NCI-H1694 treated with DMSO at 0.1 percent for 48 hours (cell line): ENCODE measurements at places on chromosomes 5 and 9.

DNA sequence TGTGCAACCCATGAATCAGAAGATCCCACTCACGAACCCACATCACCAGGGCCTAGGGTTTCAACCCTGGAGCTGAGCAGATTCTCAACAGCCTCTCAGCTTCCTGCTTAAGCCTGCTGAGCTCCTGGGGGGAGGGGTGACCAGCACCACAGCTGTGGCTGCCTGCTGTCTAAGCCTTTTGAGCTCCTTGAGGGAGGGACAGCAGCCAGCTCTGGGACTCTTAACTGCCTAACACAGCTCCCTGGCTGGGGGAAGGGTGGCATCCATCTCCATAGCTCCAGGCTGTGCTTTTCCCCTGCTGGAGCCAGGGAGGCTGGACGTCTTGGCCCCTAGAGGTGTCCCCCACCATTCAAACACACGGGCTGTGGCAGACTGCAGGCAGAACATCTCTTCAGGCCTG is 250.3 kb downstream of the DMAC1 start:
- no peak for DNase-seq

DNA sequence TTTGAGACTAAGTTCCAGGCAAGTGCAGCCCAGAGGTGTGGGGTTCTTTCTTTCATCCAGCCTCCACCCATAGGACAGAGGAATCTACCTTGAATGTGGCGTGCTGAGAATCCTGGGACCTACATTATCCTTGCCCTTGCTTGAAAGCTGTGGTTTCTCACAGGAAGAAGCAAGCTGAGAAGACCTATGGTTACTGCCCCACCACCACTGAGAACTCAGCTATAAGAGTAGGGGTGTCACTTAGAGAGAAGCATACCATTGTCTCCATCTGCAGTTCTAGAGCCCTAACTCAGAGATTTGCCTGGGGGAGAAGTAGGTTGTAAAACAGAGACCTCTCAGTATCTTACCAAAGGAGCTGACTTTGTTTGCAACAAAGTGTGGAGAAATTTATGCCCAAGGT is 72.4 kb downstream of the SV2C start:
- no peak for DNase-seq

DNA sequence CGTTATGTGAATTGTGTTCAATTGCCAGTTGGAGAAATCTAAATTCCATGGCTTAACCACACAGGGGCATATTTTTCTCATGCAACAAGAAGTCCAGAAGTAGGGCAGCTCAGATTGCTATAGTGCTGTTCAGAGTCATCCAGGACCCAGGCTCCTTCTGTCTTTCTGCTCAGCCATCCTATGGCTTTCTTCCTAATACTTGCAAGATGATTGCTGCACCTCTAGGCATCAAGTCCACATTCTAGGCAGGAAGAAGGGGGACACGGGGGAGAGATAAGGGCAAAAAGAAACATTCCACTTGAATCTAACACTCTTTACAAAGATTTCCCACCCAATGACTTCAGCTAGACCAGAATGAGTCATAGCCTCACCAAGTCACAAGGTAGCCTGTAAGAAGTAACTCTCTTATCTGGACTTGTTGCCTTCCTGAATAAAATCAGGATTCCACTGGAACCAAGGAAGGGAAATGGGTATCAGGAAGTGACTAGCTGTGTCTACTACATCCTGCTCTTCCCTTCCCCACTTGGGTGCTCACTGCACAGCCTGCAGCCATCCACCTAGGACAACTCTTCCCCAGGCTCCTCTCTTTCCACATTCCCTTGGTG is 5.3 kb downstream of the ERAP2 start:
- DNase-seq: no peak

DNA sequence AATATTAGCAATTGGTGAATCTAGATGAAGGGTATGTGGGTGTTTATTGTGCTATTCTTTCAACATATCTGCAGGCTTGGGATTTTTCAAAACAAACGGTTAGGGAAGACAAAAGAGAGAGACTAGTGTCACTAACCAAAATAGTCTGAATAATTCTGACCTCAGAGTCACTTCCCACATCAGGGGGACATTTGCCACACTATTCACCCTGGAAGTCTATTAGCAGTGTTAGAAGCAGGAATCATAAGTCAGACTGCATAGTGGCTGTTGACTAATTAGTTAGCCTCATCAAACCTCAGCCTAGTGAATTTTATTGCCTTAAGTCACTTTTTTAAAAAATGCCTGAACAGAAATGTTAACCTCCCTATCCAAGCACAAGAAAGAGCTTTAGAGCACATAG is 169.2 kb upstream of the RGMB start:
- DNase-seq: no peak

- DNase-seq: no peak
Observed at GRCh38 chr5:35320029-35320428, 89.7 kb upstream of the PRLR start.

- DNase-seq: no peak
Observed at GRCh38 chr5:53893626-53894025, 333.2 kb downstream of the NDUFS4 start.

DNA sequence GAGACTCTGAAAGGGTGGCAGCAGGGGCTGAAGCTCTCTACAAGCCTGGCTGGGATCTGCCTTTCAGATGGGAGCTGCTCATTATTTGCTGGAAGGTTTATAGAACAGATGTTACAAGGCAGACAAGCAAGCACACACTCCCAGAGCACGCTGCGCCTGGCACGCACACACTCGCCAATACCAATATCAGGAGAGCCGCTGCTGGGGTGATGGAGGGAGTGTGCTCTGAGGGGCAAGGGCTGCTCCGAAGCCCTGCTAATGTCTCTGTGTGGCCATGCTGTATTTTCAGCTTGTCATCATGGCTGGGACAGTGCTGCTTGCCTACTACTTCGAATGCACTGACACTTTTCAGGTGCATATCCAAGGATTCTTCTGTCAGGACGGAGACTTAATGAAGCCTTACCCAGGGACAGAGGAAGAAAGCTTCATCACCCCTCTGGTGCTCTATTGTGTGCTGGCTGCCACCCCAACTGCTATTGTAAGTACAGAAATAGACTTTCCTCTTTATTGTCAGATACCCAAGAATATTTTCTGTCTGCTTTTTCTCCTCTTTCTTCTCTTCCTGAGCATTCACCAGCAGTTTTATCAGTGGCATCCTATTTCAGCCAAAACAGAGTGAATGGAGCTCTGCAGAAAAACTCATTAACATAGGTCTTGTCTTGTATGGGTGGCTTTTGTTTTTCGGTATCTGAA is 115.1 kb downstream of the BAAT start:
- peak; percentile 85 for DNase-seq

GRCh38 chr5:156677963-156678362 is 172.1 kb upstream of the PPP1R2B start:
- no peak for DNase-seq

DNA sequence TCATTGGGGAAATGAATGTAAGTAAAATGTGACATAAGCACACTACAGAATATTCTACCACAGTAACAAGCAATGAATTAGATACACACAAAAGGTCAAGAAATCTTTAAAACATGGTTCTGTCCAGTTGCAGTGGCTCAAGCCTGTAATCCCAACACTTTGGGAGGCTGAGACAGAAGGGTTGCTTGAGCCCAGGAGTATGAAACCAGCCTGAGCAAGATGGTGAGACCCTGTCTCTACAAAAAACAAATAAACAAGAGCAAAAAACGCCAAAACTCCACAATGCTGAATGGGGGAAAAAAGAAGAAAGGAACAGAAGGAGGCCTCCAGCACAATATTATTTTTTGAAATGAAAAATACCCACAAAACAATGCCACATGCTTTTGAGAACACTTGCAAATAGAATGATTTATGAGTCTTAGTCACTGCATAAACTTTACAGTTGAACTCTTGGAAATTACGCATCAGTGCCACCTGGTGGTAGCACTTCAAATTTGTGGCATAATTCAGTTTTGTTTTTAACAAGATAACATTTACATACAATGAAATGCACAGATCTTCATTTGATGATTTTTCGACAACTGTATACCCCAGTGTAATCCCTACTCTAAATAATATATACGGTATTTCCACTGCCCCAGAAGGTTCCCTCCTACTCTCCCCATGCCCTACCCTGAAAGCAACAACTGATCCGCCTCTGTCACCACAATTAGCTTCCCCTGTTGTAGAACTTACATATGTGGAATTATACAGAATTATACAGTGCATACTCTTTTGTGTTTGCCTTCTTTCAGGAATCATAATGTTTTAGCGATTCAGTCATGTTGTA is 14.4 kb upstream of the SPINK4 start:
- peak; percentile 65 for DNase-seq

GRCh38 chr9:135712613-135713295 is 10.8 kb downstream of the KCNT1 start:
- DNase-seq: no peak

- no peak for DNase-seq
Observed at GRCh38 chr5:77204967-77205366, 5.5 kb upstream of the PDE8B start.

- DNase-seq: peak; percentile 72
Observed at GRCh38 chr9:8733131-8733954, 933.8 kb upstream of the DMAC1 start.

DNA sequence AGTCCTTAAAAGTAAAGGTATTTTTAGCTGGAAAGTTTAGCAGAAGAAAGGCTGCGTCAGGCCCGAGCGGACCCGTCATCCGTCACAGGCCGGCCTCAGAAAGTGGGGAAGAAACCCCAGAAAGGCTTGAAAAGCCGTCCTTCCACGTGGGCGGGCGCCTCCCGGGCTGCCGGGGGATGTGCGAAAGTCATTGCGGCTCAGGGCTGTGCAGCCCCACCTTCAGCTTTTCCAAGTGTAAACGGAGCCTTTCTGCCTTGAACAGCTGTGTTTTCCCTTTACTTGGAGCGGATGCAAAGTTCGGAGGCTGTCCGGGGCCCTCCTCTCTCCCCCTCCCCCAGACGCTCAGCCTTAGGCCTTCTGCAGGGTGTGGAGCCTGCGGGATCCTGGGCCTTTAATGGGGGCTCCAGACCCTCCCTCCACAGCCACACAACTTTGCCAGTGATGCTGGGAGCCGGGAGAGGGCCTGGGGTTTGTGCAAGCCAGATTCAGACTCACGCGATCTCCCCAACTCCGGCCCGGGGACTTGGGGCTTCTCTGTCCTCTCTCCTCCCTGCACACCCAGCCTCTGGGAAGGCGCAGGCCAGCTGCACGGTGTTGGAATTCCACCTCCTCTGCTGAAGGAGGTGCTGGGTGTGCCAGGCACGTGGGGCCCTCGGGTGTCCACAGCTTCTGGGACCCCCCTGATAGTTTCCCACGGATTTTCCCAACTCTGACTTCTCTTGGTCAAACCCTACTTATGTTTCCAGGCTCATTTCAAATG is 95.5 kb upstream of the RAPGEF1 start:
- no peak for DNase-seq

DNA sequence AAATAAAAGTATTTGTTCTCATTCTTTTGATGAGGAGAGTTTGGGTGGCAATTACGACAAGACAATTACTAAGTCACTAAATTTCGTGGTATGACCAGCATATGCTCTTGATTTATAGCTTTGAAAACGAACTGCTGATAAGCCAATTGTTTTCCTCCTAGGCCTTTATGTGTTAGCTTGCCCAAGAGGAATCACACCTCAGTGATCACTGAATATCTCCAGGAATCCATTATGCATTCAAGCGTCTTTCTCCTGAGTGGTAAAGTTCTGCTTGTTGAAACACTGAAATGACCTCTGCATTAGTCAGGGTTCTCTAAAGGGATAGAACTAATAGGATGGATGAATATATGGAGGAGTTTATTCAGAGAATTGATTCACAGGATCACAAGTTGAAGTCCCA is 677.7 kb upstream of the MEF2C start:
- DNase-seq: no peak

DNA sequence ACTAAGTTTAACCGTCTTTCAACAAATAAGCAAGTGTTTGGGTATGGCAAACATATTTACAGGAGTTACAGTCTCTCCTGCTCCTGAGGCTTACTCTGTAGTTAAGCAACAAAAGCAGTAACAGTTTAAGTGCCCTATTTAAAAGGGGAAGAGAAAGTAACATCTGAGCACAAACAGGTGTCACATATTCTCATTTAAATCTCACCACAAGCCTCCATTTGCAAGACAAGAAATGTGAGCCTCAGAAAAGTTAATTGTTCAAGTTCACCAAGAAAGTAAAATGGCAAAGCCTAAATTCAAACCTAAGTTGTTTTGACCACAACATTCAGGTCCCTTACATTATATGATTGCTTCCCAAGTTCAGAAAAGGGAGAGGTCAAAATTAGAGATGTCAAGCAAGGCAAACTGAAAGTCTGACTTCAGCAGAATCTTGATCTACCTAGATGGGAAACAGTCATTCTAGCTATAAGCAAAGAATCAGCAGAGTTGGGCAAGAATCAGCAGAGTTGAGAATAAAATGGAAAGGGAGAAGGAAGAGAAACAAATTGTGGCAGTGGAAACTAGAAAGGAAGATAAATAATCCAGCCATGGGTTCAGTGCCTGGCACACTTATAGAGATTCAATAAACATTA is 93.4 kb downstream of the STRBP start:
- no peak for DNase-seq

- DNase-seq: no peak
Observed at GRCh38 chr9:127399736-127400269, 2.8 kb downstream of the SLC2A8 start.

GRCh38 chr5:67878933-67879332 is 336.6 kb upstream of the PIK3R1 start:
- no peak for DNase-seq

- DNase-seq: peak; percentile 84
Observed at GRCh38 chr9:136310273-136311030, 6.6 kb upstream of the CCDC187 start.

DNA sequence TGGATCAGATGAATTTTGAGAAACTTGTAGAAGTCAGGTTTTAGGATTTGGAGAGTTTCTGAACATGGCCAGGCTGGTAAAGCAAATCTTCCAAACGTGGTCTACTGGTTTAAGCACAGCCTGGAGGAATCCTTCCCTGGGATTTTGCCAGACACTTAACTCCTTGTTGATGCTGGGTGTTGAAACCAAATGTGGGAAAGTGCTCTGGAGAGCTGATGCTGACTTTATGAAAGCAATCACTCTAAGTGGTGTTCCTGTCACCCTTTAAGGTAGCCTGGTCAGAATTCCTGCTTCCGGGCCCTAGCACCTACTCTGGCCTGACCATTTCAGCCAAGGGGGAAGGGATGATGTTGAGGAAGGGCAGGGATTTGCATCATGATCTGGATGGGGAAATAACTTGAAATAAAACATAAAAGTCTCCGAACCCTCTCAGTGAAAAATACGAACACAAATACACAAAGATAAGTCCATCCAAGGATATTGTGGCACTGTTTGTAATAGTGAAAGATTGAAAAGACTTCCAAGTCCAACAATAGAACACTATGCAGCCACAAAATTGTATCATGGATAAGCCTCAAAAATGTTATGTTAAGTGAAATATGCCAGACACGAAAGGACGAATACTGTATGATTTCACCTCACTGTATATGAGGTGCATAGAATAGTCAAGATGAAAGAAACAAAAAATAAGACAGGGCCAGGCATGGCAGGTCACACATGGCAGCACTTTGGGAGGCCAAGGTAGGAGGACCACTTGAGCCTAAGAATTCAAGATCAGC is 57.7 kb downstream of the PDE6A start:
- no peak for DNase-seq

- DNase-seq: no peak
Observed at GRCh38 chr5:158811921-158812320, 287.8 kb downstream of the EBF1 start.

GRCh38 chr5:4584982-4585381 is 555.1 kb upstream of the ADAMTS16 start:
- DNase-seq: no peak

- DNase-seq: no peak
Observed at GRCh38 chr5:31442058-31442745, 89.7 kb downstream of the DROSHA start.

GRCh38 chr5:172089298-172090117 is 83.1 kb upstream of the FBXW11 start:
- DNase-seq: no peak
